Neural crest cell (in vitro differentiated cells): ENCODE measurements at places on chromosomes 16 and 17. TPM values are rescaled to one million over a fixed set of nuclear protein-coding genes. Genes with fewer than 3 reads are reported as not detected.
A peak's percentile ranks its signal among the peaks of the same experiment; 100 is the strongest.

DNA sequence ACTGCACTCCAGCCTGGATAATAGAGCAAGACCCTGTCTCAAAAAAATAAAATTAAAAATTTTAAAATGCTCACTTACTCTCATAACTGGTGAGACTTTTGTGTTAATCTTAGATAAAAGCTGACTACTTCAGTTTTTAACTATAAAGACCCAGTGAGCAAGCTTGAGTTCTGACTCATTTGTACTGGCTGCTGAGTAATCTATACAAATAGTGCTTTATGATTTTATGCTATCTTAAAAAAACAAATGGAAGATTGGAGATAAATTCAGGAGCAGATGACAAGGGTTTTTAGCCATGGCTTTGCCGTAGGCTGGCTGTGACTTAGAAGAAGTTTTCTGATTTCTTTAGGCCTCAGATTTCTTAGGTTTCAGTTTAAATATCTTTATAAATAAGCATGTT is 30.5 kb downstream of the SNTB2 start:
- DNase-seq: no peak

DNA sequence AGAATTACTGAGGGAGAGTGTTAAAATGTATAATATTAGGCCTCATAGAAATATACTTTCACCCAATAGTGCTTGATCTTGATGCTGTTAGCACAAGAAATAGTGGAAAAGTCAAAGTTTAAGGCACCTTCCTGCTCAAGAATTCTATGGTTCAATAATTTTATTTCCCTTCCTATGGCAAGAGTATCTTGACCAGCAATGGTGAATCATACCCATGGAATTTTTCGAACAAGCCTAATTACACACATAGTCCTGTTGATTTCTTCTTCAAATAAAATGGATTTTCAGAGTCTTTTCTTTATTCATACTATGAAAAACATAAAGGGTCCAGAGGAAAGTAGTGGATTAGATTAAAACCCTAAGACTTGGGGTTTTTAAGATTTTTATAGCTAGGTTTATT is 810.6 kb downstream of the CDH11 start:
- no peak for DNase-seq

DNA sequence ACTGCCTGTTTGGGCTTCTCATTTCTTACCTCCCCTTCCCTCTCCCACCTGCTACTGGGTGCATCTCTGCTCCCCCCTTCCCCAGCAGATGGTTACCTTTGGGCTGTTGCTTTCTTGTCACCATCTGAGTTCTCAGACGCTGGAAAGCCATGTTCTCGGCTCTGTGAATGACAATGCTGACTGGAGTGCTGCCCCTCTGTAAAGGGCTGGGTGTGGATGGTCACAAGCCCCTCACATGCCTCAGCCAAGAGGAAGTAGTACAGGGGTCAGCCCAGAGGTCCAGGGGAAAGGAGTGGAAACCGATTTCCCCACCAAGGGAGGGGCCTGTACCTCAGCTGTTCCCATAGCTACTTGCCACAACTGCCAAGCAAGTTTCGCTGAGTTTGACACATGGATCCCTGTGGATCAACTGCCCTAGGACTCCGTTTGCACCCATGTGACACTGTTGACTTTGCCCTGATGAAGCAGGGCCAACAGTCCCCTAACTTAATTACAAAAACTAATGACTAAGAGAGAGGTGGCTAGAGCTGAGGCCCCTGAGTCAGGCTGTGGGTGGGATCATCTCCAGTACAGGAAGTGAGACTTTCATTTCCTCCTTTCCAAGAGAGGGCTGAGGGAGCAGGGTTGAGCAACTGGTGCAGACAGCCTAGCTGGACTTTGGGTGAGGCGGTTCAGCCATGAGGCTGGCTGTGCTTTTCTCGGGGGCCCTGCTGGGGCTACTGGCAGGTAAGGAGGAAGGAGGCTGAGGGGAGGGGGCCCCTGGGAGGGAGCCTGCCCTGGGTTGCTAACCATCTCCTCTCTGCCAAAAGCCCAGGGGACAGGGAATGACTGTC is at the start of gene CD68:
CD68 (plus strand) TSS at position 638 of the 833 bp plus-strand sequence; CDS start at position 678, 40 bp downstream.
- DNase-seq: no peak

- DNase-seq: no peak
Observed at GRCh38 chr17:2192367-2193057, 111.1 kb downstream of the SMG6 start.

GRCh38 chr16:48831076-48831722 is 221.2 kb upstream of the N4BP1 start:
- peak; percentile 37 for DNase-seq

DNAI2 gene
- not detected in 2 replicates for total RNA-seq

- no peak for DNase-seq
Observed at GRCh38 chr17:58304750-58305486, 23.7 kb downstream of the TSPOAP1 start.

DNA sequence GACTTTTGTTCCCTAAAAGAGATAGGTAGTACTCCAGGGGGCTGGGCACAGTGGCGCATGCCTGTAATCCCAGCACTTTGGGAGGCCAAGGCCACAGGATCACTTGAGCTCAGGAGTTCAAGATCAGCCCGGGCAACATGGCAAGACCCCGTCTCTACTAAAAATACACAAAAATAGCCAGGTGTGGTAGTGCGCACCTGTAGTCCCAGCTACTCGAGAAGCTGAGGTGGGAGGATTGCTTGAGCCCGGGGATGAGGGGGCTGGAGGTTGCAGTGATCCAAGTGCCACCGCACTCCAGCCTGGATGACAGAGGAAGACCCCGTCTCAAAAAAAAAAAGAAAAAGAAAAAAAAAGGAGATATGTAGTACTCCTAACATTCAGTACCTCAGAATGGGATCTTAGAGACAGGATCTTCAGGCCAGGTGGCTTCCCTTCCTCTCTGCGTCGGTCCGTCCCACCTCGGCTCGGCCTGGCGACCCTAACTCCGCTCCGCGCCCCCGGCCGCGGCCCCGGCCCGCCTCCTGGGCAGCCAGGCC is 89.6 kb downstream of the CDC27 start:
- no peak for DNase-seq

GSE1 gene
- total RNA-seq: 26.7 and 27.3 TPM in 2 replicates

KRT9 gene
- total RNA-seq: not detected in 2 replicates

GRCh38 chr17:76082326-76083251 is 3.6 kb downstream of the ZACN start:
- DNase-seq: no peak

- DNase-seq: no peak
Observed at GRCh38 chr17:66952031-66952524, 12.4 kb upstream of the CACNG4 start.

MAP3K14 gene
- 9.6 and 11.5 TPM in 2 replicates for total RNA-seq

ZNF287 gene
- 15.6 and 16.6 TPM in 2 replicates for total RNA-seq

GRCh38 chr16:75160386-75160785 is 12.1 kb downstream of the ZFP1 start:
- DNase-seq: no peak

CLEC18B gene
- 1.4 and 2.1 TPM in 2 replicates for total RNA-seq

HBQ1 gene
- total RNA-seq: 1.8 and 2.9 TPM in 2 replicates

DNA sequence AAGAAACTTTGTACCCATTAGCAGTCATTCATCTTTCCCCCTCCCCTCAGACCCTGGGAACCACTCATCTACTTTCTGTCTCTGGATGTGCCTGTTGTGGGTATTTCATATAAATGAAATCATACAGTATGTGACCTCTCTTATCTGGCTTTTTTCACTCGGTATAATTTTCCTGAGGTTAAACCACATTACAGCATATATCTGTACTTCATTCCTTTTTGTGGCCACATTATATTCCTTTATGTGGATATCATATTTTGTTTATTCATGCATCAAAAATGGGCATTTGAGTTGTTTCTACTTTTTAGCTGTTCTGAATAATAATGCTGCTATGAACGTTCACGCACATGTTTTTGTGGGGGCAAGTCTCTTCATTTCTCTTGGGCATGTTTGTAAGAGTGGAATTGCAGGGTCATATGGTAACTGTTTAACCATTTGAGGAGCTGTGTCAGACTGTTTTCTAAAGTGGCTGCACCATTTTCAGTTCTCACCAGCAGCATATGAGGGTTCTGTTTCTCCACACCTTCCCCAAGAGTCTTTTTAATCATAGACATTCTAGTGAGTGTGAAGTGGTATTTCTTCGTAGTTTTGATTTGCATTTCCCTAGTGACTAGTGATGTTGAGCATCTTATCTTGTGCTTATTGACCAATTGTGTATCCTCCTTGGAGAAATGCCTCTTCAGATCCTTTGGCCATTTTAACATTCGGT is 3.8 kb downstream of the SNX29 start:
- no peak for DNase-seq

GRCh38 chr17:45824475-45824874 is 20.2 kb upstream of the SPPL2C start:
- DNase-seq: no peak

DNA sequence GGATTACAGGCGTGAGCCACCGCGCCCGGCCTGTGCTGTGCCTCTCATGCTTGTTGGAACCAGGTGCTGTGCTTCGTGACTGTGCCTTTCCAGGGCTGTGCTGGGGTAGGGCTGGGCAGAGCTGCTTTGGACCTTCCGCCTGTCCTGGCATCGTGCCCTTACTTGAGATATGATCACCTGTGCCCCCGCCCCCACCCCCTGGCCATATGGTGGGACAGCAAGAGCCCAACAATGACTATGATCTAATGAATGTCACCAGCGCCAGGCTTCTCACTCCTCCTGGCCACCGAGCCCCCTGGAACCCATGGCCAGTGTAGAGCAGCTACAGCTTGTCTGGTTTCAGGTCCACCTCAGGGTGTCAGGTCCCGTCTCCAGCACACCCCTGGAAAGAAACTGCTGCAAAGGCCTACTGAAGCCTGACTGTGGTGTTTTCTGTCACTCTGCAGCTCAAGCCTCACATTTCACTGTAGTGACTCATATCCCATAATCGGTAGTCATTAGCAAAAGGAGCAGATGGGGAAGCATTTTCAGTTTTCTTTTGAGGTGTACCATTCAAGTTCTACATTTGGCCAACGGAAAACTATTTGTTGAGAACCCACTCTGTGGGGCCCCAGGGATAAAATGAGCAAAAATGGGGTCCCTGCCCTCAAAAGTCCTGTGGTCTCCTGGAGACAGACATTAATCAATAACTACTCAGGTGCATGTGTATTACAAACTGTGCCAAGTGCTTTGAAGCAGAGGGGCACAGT is 22.1 kb downstream of the FCSK start:
- DNase-seq: no peak

- no peak for DNase-seq
Observed at GRCh38 chr16:86337581-86338402, 172.5 kb upstream of the FOXF1 start.

ANKRD40CL gene
- not detected in 2 replicates for total RNA-seq

DNA sequence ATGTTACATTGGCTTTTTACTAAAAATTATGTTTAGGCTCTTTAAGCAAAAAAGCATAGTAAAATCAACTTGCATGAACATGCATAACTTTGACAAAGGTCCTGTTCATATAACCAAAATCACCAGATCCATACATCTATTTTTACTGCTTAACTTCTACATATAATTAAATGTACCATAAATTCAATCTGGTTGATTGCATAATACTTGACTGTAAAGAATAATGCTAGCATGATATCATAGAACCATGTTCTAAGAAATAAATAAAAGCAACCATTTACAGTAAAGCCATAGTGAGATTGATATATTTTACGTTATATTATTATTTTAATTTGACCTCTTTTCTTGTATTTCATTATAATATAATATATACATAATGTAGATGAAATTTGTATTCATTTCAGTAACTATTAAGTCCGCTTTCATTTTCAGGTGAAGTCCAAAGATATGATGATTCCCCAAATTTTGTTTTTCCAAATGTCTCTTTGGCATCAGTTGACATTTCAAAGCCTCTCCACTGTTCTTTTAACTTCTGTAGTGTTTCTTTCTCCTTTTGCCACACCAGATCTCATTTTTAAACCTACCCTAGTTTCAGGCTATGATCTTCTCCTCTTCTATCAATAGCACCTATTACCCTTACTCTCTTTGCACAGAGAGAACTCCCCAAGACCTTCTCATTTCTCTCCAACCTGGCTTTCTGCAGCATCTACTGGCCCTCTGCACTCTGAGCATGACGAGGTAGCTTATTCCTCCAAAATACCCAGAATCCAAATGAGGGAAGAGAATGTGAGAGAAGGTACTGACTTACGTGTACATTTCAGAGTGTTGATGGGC is 1.8 kb downstream of the APOH start:
- DNase-seq: no peak

- DNase-seq: no peak
Observed at GRCh38 chr16:50393416-50393815, 24.6 kb upstream of the BRD7 start.

UMOD gene
- total RNA-seq: not detected in 2 replicates

SCNN1G gene
- not detected in 2 replicates for total RNA-seq

DNA sequence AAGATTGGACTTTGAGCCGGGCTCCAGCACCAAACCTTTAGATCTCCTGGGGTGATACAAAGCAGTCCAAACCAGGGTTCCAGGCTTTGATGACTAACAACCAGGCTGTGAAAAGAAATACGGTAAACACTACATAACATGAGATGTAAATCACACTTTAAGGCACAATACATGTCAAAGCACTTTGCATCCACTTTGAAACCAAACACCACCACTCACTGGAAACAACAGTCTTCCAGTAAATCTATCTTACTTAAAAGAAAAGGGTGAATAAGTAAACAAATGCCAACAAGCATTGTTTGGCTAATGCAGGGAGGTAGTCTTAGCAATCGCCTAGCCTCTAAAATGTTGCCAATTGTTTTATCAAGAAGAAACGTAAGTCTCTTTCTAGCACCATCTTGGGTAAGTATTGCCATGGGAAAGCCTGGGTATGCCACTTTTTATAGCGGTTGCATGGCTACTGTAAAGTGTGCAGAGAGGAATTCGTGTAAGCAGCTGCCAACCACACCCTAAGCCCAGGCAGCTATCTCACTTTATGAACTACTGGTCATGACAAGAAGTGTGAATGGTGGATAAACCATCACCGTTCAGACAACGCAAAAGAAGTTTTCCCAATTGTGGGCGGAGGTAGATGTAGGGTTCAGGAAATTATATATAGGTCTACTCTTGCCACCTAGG is 267.4 kb upstream of the PSMD7 start:
- DNase-seq: no peak

GRCh38 chr16:23052221-23052620 is 97.0 kb downstream of the USP31 start:
- DNase-seq: no peak

CXCL16 gene
- total RNA-seq: not detected in 2 replicates

GRCh38 chr17:36731811-36732210 is 130.4 kb downstream of the MRM1 start:
- no peak for DNase-seq

GRCh38 chr16:86374603-86375130 is 135.7 kb upstream of the FOXF1 start:
- DNase-seq: no peak

- no peak for DNase-seq
Observed at GRCh38 chr17:64135000-64135399, 5.1 kb upstream of the ERN1 start.

SALL1 gene
- 79.4 and 85.7 TPM in 2 replicates for total RNA-seq

GRCh38 chr17:82940226-82941020 is 100.6 kb upstream of the ZNF750 start:
- DNase-seq: no peak

GRCh38 chr17:77247609-77248008 is 106.8 kb downstream of the SEC14L1 start:
- DNase-seq: no peak

HEATR9 gene
- total RNA-seq: not detected in 2 replicates
